ENCODE measurements at places on chromosomes 5 and 9.

DNA sequence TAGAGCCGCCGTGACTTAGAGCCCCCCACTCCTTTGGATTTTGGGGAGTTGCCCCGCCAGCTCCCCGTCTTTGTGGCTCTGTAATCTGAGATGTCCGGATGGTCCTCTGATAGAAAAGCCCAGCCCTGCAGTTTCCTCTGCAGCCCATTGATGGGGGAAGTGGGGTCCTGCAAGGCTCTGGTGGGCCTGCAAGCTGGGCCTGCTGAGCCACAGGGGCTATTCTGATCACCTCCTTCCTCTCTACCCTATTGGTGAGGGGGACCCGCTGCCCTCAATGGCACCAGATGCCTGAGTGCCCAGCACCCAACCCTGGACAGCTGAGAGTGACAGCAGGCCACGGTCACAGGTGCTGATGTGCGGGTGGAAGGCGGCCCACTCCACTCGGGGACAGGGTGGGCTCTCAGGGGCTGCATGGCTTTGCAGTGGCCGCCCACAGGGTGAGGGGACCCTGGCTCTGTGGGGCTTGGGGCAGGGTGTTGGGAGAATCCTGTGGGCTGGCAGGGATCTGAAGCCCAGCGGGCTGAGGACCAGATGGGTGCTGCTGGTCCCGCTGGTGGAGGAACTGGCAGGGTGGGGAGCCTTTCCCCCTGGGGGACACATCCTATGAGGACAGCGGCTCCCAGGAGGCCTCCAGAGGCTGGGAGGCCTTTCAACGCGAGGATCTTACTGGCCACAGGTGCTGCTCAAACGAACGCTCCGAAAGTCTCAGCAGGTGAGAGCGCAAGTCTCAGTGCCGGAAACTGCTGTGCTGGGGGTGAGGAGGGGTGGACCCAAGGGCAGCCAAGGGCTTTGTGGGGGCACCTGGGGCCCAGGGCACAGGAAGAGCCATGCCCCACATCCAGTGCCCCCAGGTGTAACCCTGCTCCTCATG lies 30.0 kb upstream of the LPCAT1 start:
- no peak for DNase-seq

DNA sequence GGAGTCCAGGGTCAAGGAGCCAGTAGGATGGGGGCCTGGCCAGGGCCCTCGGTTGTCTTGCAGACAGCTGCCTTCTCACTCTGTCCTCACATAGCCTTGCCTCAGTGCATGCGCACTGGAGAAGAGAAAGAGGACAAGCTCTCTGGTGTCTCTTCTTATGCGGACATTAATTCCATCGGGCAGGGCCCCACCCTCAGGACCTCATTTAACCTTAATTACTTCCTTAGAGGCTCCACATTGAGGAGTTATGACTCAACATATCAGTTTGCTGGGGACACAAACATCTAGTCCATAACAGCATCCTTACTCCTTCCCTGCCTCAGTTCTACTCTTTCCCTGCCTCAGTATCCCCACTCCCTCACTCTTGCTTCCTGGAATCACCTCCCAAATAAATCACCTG lies 78.4 kb downstream of the FRMD3 start:
- DNase-seq = no peak

- no peak for DNase-seq
Observed at GRCh38 chr5:159101685-159102084, 2.0 kb upstream of the EBF1 start.

- DNase-seq = no peak
Observed at GRCh38 chr5:181061645-181062044, 21.6 kb downstream of the BTNL9 start.
